Left ventricle myocardium inferior (tissue), 1 donor: ENCODE measurements at places on chromosomes 7 and 10.

- DNase-seq, result no peak
Measured at GRCh38 chr10:75228834-75229233, 6.9 kb downstream of the COMTD1 start.

DNA sequence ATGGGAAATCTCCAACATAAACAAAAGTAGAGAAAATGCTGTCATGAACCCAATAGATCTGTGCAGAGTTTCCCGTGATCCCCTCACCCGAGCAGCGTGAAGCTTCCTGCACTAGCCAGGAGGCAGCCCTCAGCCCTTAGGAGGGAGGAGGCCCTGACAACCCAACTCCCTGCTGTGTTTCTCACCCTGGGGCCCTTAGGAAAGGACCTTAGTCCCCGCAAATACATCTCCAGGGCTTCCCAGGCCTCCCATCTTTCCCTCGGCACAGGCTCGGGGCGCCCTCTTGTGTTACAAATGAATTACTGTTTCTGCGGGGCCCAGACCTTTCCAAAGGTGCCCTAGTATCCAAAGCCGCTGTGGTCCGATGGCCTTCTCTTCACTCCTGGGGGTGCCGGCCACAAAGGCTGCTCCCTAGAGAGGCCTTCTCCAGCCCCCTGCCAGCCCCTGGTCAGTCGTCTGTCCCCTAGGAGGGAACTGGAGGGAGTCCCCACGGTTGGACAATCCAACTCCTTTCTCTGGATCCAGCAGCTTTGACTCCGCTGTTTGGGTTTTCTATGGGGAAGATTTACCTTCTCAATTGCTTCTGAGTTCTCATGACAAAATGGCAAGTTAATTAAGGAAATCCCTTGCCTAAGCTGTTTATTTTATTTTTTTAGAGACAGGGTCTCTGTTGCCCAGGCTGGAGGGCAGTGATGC is 49.9 kb upstream of the SH2B2 start:
- peak; percentile 50 for DNase-seq

DNA sequence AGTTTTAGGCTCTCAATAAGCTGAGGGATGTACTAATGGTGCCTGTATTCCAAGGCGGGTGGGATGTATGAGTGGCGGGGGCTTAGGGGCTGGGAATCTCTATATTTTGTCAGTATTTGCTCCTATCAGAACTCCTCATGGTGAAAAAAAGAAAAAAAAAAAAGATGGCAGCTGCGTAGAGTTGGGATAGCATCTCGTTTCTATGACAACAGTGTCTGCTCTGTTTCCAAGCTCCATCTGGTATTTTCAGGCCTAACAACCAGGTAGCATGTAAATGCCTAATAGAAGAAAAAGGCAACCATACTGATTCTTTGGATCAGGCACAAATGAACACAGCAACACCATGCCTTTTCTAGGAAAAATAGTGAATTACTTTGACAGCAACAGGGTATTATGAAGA is 11.7 kb upstream of the CCDC172 start:
- no peak for DNase-seq

- DNase-seq, result peak; percentile 64
Measured at GRCh38 chr7:140672382-140673062, at the start of gene ADCK2. Gene ADCK2, plus strand, starts transcription at chr7:140672945. Its CDS starts 386 bp downstream, at chr7:140673331.

DNA sequence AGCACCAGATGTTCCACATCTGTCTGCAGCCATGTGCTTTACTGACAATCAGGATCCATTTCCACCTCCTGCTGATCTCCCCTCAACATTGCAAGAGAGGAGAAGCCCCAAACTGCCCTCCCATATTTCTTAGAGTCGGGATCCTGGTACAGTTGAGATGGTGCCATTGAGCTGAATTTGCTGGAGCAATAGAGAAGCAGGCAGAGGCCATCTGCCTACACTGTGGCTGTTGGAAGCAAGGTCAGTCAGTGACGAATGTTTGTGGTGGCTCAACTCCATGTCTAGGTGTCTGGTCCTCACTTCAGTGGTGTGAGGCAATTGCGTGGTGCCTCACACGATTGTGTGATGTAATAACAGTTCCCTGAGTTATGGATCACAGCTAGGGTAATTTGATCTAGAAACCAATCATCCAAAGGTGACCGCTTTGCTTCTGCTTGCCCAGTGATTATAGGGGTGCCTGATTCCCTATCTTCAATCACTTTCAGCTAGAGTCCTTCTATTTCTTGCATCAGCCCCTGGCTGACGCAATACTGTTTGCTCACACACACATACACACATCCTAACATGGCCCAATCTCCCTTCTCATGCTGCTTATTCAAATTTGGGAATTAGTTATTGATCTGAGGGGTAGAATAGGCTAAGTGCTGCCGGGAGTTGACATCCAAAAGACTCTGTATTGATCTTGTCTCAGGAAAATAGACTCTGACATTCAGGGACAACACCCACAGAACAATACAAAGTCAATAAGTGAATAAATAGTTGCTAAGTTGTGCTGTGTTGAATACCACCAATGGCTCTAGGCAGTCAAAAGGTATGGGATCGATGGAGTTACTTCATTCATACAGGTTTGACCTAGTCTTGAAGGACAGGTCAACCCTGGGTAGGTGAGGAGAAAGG is 46.1 kb upstream of the SLC35B4 start:
- no peak for DNase-seq

GRCh38 chr7:11332186-11332864 is 358.7 kb downstream of the PHF14 start:
- no peak for DNase-seq

DNA sequence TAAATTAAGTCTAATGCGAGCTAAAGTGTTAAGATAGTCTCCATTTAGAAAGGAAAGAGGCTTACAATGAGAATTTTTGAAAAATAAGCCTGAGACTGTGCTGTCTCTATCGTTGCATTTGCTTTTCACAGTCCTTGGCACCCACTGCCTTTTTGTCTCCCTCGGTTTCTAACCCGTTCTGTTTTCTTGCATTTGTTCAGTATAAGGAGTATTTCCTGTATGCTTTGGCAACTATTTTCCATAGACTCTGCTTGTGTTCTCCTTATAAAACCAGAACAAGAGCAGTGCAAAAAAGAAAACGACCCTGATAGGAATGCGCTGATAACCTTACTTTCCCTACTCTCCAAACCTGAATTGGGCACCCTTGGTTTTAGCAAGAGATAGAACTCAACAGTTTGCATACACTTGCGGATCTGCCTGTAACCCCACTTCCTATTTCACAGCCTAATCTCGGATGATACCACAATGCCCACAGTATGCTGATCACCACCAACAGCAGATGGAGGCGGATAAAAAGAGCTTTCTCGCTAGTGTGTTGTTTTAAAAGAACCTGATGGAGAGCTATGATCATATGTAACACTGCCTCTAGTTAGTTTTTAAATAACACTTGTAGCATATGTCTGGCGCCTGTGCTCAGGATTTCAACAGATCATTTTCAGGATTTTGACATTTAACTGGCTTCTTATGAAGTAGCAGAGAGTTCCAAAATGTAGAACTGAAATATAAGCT is 1.6 kb upstream of the ARHGAP12 start:
- DNase-seq, result no peak

DNA sequence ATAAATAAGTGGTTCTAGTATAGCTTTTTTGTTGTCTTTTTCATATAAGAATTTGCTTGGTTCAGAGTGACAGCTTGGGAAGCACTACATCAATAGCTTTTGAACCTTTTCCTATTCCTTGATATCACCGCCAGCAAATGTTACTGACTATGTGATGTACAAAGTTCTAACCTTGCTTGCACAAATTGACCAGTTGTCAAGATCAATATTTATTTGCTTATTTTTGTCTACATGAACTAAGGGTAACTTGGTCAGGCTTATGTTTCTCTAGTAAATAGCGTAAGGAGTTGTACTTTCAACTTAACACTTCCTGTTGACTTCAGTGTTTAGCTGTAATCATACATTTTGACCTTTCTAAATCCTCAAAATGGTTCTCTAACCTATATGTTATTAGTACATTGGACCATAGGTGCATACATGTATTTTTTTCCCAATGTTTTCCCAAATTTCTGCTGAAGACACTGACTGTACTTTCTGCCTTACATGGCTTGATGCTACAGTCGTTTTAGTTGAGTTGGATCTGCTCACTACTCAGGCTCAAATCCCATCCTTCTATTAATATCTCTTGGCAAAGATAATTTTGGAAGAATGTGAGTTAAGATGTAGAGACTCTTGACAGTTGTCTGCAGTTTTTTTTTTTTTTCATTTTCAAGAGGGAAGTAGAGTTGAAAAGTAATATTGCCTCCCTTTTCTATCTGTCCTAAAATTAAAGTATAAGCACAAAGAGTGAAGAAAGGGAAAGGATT is 239.1 kb upstream of the KAT6B start:
- DNase-seq, result no peak

- peak; percentile 18 for DNase-seq
Measured at GRCh38 chr7:151131592-151132293, 35.8 kb downstream of the GBX1 start.

- DNase-seq, result no peak
Measured at GRCh38 chr10:110492069-110492822, 5.5 kb upstream of the DUSP5 start.

GRCh38 chr10:102467971-102468438 is 16.7 kb upstream of the C10orf95 start:
- DNase-seq, result no peak

DNA sequence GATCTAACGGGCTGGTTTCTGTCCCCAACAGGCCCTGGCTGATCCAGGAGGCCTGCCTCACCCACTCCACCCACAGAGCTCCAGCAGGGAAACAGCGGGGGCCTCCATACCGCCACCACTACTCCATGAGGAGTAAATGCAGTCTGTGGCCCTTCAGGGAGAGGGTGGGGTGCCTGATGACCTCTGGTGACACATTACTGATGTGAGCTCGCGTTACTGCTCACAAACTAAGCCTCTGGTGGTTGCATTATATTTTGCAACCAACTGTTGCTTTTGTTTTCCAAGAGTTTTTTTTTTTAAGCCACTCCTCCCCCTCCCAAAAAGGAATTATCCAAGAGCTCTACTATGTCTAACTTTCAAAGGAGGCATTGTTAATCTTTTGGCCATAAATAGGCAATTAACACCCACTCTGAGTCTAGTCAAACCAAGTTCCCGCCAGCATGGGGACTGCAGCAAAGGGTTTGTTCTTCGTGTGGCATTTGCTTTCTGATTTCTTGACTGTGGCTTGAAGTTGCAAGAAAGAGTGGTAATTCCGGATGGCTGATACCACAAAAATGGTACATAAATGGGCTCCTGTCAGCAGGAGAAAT is 72.6 kb downstream of the FAM53B start:
- peak; percentile 59 for DNase-seq

- no peak for DNase-seq
Measured at GRCh38 chr10:121411004-121411403, 187.2 kb downstream of the FGFR2 start.

DNA sequence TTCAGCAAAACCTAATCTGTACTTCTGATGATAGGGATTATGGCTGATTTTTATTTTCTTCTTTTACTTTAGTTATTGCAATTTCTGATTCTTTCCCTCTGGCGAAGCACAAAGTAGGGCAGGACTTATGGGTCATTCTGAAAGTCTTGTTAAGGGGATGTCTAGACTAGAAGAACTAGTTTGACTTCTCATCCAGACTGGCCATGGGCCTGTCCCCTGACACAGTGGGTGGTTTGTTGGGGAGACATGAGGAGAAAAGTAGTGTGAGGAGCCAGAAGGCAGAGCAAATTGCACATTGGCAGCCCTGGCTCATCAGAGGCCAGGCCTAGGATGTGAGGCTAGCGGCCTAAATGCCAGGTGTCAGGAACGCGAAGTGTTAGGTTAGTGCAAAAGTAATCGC is 152.8 kb downstream of the RTKN2 start:
- DNase-seq, result no peak

- DNase-seq, result no peak
Measured at GRCh38 chr10:3764626-3765112, 20.3 kb downstream of the KLF6 start.

- no peak for DNase-seq
Measured at GRCh38 chr7:4202954-4203353, 479.1 kb upstream of the FOXK1 start.

DNA sequence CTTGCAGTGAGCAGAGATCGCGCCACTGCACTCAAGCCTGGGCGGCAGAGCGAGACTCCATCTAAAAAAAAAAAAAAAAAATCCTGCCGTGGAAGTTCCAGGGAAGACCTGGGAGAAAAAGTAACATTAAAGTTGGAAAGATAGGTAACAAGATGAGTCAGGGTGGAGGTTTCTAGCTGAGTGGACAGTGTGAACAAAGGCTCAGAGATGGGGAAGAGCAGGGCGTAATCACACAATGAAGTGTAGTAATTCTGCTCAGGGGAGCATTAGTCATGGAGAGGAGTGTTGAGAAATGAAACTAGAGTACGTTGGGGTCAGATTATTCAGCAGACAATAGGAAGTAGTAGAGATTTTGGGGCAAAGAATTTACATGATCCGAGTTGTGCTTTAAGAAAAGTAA is 21.6 kb upstream of the WASL start:
- no peak for DNase-seq

- no peak for DNase-seq
Measured at GRCh38 chr7:20158684-20159083, 58.5 kb downstream of the MACC1 start.

- no peak for DNase-seq
Measured at GRCh38 chr7:40213291-40213690, 78.5 kb downstream of the SUGCT start.

DNA sequence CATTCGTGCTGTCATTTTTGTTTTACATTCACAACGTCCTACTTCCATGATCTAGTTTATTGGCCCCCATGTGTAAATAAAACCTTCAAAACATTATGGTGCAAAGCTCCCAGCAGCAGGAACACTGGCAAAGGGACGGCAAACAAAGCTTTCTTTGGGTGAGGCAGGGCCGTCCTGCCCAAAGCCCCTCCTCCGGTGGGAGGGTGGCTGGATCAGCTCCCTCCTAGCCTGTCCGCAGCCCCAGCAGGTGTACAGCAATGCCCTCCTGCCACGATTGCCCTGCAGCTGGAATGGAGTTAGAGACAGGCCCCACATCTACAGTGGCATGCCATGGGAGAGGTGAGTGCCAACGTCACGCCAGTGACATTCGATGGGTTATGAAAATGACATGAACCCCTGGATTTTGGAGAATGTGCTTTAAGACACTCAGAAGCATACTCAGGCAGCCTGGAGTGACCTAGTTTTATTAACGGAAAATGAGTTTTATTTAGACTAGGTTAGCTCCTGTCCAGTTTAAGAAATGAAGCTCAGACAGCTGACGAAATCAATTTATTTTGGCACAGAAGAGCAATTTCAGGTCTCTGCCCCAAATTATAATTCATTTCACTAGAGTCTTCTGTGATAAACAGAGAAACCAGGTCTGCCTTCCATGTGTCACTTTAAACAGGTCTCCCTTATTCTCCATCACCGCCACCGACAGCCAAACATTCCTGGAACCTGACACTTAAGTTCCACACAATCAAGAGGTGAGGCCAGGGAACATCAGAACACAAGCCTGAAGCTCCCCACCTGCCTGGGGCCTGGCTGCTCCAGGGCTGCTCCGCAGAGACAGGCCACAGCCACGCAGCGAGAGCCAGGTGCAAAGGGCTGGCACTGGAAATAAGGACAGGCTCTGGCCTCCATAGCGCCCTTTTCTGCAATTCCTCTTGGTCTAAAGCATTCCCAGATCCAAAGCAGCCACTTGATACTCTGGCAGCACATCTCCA is 50.1 kb downstream of the VOPP1 start:
- no peak for DNase-seq

DNA sequence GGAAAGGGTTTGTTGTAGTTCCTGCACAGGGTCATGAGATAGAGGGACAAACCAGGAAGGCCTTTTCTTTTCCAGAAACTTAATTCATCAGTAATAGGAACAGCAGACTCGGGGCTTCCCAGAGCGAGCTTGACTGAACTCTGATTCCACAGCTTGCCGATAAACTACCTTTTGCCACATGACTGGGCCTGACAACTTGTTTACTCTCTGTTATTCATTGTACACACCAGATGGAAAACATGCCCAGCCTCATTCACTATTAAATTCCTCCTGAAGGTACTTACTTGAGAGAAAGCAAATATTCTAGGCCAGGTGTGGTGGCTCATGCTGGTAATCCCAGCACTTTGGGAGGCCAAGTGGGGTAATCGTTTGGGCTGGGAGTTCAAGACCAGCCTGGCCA is 77.1 kb upstream of the FGFR2 start:
- no peak for DNase-seq
